ENCODE measurements at places on chromosomes 16 and 17.

DNA sequence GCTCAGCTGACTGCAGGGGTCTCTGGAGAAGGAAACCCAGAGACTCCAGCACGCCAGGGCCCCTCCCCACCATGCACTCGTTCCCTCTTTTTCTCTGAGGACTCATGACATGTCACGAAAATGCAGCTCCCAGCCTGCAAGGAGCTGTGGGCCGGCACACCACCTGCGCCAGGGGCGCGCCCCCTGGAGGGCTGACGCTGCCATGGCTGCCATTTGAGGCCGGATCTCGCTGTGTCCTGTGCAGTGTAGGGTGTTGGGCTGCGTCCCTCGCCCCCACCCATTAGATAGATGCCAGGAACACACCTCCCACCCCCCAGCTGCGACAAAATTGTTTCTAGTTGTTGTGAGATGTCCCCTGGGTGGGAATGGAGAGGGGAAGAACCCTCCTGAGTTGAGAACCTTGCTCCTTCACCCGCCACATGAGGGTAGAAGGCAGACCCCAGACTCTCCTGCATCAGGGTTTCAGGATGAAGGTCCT, 8.2 kb downstream of the SYNGR2 start:
- DNase-seq, result peak; percentile 43

DNA sequence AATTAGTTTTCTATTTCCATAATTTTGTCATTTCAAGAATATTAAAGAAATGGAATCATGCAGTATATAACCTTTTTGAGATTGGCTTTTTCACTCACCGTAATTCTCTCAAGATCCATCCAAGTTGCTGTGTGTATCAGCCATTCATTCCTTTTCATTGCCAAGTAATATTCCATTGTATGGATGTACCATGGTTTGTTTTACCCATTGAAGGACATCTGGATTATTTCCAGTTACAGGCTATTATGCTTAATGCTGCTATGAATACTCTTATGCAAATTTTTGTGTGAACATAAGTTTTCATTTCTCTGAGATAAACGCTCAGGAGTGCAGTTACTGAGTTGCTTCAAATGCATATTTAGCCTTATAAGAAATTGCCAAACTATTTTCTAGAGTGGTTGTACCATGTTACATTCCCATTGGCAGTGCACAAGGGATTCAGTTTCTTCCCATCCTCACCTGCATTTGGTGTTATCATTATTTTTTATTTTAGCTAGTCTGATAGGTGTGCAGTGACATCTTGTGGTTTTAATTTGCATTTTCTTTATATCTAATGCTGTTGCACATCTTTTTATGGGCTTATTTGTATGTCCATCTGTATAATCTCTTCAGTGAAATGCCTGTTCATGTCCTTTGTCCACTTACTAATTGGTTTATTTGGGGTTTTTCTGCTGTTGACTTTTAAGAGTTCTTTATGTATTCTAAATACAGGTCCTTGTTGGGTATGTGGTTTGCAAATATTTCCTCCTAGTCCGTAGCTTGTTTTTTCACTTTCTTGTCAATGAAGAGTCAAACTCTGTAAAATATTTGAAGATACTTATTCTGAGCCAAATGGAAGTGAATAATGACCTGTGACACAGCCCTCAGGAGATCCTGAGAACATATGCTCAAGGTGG, 32.7 kb downstream of the BMERB1 start:
- no peak for DNase-seq

DNA sequence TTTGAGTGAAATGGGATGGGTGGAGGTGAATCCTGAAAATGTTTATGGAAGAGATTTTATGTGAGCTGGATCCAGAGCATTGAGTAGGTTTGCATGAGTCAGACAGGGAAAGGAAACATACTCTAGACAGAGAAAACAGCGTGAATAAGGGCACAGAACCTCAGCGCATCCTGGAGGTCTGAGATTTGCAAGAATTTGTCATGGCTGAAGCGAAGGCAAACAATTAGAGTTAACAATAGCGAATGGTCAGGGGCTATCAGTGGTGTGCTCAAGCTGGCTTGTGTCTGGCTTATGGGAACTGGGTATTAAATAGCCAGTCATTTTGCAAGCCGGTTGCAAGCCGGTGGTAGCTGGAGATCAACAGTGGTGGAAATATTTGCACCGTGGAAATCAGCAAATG, 36.4 kb downstream of the MAP2K6 start:
- no peak for DNase-seq

DNA sequence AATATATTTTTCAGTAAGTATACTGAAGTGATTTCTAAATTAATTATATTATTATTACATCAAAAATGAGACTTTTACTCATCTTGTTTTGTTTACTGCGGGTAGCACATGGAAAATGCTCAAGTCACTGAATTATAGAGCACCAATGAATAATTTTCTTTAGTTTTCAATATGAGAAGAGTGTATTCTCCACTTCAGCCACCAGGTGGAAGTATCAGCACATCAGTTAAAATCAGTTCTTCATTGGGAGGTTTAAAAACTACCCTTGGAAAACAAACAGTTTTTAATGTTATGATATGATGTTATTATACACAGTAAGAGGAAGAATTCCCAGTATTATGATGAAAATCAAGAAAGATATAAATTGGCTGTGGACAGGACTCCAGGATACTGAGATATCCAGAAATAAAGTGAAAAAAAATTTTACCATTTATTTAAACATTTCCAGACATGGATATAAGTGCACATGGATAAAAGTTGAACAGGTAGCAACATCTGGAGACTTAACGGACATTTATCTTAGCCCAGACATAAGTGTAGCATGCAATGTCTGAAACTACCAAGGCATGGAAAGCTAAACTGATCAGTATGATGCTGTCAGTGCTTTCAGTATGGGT, 467.3 kb downstream of the KCNJ2 start:
- DNase-seq, result no peak

GRCh38 chr17:28634206-28634865, 10.6 kb downstream of the BLTP2 start:
- no peak for DNase-seq

DNA sequence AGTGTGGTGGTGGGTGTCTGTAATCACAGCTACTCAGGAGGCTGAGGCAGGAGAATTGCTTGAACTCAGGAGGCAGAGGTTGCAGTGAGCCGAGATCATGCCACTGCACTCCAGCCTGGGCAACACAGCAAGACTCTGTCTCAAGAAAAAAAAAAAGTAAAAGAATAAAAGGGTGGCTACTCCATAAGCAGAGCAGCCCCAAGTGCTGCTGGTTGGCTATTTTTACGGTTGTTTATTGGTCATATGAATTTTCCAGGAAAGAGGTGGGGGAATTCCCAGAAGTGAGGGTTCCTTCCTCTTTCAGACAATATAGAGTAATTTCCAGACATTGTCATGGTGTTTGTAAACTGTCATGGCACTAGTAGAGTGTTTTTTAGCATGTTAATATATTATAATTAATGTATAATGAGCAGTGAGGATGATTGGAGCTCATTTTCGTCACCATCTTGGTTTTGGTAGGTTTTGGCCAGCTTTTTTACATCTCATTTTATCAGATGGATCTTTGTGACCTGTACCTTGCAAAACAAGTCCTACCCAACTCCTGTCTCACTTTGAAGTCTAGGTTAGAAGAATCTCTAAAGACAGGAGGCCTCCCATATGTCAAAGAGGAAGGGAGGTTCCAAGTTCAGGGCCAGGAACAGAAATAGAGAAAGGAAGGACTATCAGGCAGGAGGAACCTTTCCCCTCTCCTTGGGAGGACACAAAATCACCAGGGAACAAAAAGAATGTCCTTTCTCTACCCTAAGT, 39.1 kb downstream of the HOXB1 start:
- DNase-seq, result no peak

DNA sequence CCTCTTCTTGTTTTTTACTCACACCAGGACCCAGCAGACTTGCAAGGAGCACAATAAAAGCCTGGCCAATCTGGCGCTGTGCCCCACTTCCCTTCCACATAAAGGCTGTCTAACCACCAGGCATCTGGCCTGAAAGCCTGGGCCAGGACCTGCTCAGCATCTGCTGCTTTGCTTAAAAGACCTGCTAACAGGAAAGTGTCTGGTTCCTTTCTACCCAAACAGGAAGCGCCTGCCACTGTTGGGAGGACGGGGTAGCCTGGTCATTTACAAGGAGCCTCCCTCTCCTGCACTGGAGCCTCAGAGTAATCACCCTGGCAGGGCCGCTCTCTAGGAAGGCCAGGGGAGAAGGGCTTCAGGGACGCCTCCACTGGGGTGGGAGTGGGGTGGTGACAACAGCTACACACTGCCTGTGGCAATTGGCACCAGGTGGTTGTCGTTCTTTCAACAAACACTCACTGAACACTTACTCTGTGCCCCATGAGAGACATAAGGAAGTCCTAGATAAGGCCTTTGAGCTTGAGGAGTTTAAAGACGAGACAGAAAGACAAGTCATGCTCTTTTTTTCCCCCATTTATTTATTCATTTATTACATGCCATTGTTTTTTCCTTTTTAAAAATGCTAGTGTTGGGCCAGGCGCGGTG, 6.3 kb upstream of the MMP28 start:
- no peak for DNase-seq

- no peak for DNase-seq
Observed at GRCh38 chr16:76386784-76387183, 109.6 kb downstream of the CNTNAP4 start.

DNA sequence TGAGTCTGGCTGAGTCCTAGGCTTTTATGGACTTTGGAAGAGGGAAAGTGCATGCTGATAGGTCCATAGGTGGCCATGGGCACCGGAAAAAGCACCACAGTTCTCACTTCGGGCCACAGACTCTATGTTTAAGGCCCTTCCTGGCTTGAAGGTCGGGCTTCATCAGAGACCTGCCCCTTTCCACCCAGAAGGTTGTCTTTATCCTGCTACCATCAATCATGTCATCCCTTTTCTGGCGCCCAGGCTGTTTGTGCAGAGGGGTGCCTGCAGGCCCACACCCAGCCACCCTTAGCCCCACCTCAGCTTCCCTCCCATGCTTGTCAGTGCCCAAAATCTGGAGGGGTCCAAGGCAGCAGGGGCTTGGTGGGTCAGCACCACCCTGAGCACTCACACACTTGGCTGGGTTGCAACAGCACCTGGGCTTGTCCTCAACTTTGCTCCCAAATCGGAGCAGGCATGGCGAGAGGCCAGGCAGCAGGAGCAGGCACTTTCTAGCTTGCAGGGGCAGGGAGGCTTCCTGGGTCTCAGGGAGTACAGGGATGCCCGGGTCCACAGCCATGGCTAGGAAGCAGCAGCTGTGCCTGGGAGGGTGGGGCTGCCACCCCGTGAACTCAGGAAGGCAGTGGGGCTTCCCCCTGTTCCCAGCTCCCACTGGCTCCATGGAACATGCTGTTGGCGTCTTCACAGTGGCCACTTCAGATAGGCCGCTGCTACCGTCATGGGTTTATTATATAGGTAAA, 63.8 kb upstream of the TOM1L1 start:
- no peak for DNase-seq

All from omental fat pad (tissue), 4 donors.